ENCODE measurements at places on chromosomes 3 and 15. TPM values are rescaled to one million over a fixed set of nuclear protein-coding genes. Genes with fewer than 3 reads are reported as not detected.

DNA sequence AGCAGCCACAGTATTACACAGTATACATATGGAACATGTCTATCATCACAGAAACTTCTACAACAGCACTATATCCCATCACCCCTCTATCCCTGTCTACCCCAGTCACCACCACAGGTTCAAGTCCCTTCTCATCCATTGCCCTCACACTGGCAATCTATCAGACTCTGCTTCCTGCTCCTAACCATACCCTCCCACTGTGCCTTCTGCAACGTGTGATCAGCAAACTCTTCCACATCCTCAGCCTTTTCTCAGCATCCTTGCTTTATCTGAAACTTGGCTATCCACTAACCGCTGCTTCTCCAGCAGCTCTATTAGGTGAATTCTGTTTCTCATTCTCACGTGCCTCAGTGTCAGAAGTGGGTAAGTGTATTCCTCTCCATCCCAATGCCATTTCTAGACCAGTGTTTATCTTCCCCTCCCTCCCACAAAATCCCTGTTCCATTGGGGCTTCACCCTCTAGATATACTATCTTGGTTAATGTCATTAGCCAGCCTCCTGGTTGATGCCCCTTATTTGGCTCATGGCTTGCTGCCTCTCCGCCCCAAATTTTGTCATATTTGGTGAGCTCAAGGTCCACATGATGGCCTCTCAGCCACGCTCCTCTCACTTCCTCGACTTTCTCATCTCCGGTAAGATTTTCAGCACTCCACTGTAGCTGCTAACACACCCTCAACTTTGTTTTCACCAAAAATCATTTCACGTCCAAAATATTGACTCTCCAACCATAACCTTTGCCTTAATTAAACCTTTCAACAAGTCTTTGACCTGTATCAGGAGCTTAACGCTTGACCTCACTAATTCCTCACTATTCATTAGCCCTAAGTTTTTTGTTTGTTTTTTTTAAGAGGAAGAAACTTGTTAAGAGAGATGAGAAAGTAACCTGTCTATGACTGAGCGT is 69.1 kb downstream of the RBPMS2 start:
- H3K4me1 ChIP-seq, result peaks cover 17% of the 10 kb centered on the region
- peaks cover 7% of the 10 kb centered on the region for H3K27me3 ChIP-seq
- no peaks in the 10 kb centered on the region for H3K36me3 ChIP-seq
- H3K27ac ChIP-seq, result no peak overlapping the region

- no peak overlapping the region for H3K27ac ChIP-seq
- DNase-seq, result no peak
- no peak overlapping the region for H3K4me3 ChIP-seq
- H3K27me3 ChIP-seq, result no peaks in the 10 kb centered on the region
- peaks cover 3% of the 10 kb centered on the region for H3K36me3 ChIP-seq
Observed at GRCh38 chr3:34956511-34956910, 682.8 kb upstream of the ARPP21 start.

RFTN1 gene
- total RNA-seq, result 60.6 TPM

TMIE gene
- not detected for total RNA-seq

CGNL1 gene
- not detected for total RNA-seq

All from HFFc6 (cell line).